ENCODE measurements at places on chromosomes 1 and 21.

DNA sequence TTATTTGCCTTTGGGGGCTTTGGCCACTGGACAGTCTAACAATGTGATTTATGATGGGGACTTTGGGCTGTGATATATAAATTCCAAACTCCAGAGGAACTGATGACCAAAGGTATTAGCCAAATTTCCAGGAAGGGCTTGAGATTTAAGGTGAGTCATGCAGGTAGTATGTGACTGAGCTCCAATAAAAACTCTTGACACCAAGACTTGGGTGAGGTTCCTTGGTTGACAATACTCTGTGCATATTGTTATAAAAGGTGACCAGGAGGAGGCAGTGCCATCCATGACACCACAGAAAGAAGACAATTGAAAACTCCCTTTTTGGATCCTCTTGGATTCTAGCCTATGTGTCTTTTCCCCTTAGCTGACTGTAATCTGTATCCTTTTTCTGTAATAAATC lies 392.7 kb upstream of the LRRC7 start:
- DNase-seq = no peak

GRCh38 chr1:222314839-222315238 lies 233.1 kb downstream of the HHIPL2 start:
- DNase-seq = no peak

DNA sequence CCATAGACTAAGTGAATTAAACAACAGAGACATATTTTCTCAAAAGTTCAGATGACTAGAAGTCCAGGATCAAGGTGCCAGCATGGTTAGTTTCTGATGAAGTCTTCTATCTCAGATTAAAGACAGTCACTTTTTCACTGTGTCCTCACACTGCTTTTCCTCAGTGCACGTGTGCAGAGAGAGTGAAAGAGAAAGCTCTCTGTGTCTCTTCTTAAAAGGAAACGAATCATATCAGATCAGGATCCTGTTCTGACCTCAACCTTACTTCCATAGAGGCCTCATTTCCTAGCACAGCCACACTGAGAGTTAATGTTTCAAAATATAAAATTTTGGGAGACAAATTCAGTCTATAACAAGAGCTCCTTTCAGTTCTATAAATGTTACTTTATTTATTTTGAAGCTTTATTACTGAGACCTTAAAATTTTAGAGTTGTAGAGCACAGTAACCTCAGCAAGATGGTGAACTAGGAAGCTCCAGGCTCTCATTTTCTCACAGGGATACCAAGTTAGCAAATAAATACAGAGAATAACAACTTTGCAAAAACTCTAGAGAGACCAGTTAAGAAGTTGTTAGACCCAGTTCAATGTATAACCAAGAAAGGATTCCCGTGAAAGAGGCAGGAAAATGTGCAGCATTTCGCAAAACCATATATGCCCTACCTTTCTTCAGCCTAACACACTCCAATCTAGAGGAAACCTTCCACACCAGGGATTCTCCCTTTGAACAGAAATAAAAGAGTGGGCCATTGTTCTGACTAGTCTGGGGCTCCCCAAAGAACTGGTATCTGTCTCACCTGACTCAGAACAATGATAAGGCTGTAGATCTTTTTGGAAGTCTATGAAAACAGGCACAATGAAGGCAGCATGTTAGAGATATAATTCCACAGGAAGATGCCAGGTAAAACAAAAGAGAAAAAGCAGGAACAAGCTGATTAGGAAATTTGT lies 372.2 kb downstream of the MRPL39 start:
- DNase-seq = peak; percentile 59

DNA sequence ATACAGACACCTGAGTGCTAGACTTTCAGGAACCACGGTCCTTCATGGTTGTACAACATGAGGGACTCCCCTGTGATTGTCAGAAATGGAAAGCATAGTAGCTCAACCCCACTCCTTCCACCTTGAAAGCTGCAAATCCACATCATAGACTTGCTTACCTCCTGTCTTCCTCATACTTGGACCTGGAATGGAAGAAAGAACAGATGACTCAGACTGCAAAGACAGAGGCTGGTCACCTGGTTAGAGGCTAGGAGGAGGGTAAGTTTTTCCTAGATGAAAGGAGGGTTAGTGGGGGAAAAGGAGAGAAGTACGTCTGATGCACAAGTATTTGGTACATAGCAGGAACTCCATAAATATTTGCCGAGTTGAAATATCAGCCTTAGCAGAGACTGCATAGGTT lies 37.2 kb downstream of the LRRC71 start:
- DNase-seq = no peak

GRCh38 chr1:214943054-214943453 lies 139.5 kb upstream of the KCNK2 start:
- no peak for DNase-seq

- DNase-seq = no peak
Observed at GRCh38 chr1:108878678-108879077, 1.9 kb downstream of the GPSM2 start.

DNA sequence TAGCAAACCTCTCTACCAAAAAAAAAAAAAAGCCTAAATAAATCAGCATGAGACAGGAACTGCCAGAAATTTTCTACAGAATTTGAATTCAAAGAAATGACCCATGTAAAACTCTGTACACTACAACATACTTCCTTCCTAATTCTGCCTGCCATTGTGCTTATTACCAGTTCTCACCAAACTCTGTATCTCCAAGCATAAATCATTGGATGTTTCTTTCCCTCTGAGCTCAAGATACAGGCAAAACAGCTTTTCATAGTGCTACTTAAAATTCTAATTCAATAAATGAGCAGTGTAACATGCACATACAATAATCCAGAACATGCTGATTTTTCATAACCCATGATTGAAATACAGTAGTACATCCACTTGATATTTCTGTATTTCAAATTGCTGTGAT lies 87.0 kb downstream of the EIF4G3 start:
- no peak for DNase-seq

GRCh38 chr21:38220270-38220737 lies 36.5 kb upstream of the KCNJ15 start:
- peak; percentile 11 for DNase-seq
